Stimulated activated naive CD4-positive, alpha-beta T cell treated with Interleukin-2 at 50 U/mL for 16 hours (primary cell): ENCODE measurements at places on chromosomes 4 and X.

- DNase-seq, result no peak
These were observed 25.0 kb downstream of the CTPS2 start for GRCh38 chrX:16687514-16687913.

GRCh38 chr4:108331905-108332632, 163.3 kb upstream of the LEF1 start:
- DNase-seq, result no peak

DNA sequence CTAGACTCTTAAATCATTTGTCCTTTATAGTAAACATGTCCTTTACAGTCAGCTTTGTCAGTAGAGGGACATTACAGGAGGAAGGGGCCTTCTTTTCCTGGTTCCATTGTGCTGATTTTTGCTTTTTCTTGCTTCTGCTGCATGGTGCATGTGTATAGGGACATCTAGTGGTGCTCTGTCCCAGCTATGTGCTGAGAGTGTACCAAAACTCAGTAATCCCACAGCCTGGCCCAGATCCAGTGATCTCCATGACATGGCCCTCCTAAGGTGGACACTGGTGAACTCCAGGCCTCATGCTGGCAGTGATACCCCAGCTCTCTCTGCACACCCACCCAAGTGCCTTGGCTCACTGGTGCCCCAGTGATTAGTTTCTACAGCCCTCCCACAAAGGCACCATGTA, 45.2 kb downstream of the MAGEB17 start:
- no peak for DNase-seq

GRCh38 chr4:77126809-77127208, 30.2 kb upstream of the CCNG2 start:
- DNase-seq, result no peak

- DNase-seq, result no peak
These were observed 263.5 kb upstream of the DKK2 start for GRCh38 chr4:107299646-107300045.

GRCh38 chr4:2286904-2287593, 25.1 kb upstream of the MXD4 start:
- no peak for DNase-seq

GRCh38 chr4:14410516-14410915, 591.8 kb upstream of the CPEB2 start:
- no peak for DNase-seq

DNA sequence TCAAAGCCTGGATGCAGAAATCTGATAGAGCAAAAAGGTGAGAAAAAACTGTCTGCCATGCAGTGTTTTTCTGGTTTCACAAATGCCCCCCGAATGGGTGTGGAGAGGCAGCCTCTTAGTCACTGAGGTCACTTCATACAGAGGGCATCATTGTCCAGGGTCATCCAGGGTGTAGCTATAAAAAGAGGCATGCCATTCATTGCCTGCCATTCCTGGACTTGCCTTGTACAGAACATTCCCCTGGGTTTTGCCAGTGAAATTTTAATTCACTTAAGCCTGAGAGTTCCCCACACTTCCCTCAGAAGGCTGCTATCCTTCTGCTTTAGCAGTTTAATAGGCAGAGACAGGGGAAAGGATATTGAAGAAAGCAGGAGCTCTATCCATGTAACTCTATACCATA, 230.3 kb downstream of the UNC5C start:
- no peak for DNase-seq

- no peak for DNase-seq
These were observed 73.6 kb upstream of the DHX15 start for GRCh38 chr4:24657768-24658617.

GRCh38 chrX:132876523-132877338, 81.7 kb downstream of the HS6ST2 start:
- no peak for DNase-seq

GRCh38 chr4:128517739-128518510, 230.3 kb upstream of the PGRMC2 start:
- no peak for DNase-seq

DNA sequence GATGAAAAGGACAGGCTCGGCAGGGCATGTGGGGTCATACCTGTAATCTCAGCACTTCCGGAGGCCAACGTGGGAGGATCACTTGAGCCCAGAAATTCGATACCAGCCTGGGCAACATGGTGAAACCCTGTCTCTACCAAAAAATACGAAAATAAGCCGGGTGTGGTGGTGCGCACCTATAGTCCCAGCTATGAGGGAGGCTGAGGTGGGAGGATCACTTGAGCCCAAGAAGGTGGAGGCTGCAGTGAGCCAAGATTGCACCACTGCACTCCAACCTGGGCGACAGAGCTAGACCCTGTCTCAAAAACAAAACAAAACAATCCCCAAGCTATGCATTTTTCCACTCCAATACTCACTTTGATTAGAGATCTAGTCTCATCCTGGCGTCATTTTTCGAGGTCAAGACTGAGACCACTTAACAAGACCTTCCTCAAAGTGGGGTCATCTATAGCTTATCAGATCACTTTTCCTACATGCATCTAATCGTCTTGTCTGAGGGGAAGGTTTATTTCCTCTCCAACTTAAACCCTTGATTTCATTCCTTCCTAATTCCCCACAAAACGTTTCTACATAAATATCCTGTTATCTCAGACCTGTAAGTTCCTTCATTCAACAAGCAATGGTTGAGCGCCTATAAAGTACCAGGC, 1.3 kb downstream of the NKAP start:
- no peak for DNase-seq

- DNase-seq, result no peak
These were observed 67.6 kb upstream of the COX18 start for GRCh38 chr4:73137121-73137520.

DNA sequence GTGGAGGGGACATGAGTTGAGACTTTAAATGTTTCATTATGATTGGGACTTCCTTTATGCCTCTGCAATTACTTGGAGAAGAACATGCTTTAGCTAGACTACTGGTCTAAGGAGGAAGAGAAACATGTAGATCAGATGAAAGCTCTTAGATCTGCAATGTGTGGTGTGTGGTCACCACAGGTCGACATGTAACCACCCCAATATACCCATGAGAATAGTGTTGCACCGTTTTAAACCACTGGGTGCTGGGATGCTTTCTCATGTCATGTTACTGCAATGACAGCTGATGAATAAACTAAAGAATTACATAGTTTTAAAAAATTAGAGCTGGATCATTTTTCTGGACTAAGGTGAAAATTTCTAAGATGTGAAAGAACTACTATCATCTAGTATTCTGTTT, 1039.7 kb downstream of the RAPGEF2 start:
- no peak for DNase-seq

- no peak for DNase-seq
These were observed 49.4 kb upstream of the PRR32 start for GRCh38 chrX:126770179-126770578.

- DNase-seq, result no peak
These were observed 127.0 kb upstream of the CASK start for GRCh38 chrX:42050345-42050744.

GRCh38 chr4:83285055-83285407, 433 bp upstream of the COQ2 start:
- no peak for DNase-seq

- no peak for DNase-seq
These were observed 106.6 kb upstream of the ATP6AP2 start for GRCh38 chrX:40474205-40474626.

- DNase-seq, result no peak
These were observed 21.0 kb upstream of the IL13RA2 start for GRCh38 chrX:115038406-115038805.

DNA sequence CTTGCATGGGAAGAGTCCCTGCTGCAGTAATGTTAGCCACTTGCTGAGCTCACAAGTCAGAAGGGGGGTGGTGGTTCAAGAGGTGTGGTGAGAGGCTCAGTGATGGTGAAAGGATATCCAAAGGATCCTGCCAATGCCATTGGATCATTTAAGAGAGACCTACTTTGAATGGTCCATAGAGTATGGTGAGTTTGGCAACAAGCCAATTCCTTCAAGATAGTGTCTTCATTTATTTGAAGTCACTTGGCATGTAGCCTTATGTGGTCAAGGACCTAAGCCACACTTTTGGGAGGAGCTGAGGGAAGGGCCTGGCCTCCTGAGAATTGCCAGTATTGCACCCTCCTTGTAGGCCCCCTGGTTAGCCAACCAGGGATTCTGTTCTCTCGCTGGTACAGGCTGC, 87.9 kb downstream of the TSPAN7 start:
- no peak for DNase-seq

GRCh38 chrX:45711231-45711630, 510.6 kb upstream of the DIPK2B start:
- no peak for DNase-seq

- no peak for DNase-seq
These were observed 382.4 kb downstream of the TRAM1L1 start for GRCh38 chr4:116702949-116703348.

GRCh38 chrX:74422576-74423288, 1.4 kb downstream of the SLC16A2 start:
- DNase-seq, result peak; percentile 2

GRCh38 chrX:49175435-49176274, 4.0 kb downstream of the PLP2 start:
- DNase-seq, result no peak

DNA sequence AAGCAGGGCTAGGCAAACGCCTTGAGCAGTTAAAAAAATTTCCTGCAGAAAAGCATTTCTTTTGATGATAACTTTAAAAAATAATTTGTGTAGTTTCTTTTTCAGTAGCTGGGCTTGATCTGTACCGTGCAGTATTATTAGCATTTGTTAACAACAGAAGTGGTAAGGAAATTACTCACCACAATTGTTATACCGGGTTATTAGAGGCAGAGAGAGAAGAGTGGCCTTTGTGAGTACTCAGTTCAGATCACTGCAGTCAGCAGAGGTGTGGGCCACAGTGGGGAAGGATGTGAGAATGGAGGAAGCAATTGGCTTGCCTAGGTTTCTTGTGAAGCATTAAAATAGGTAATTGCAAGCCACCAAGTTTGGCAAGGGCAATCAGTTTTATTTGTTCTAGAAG, 14.3 kb upstream of the IL21 start:
- DNase-seq, result peak; percentile 2

DNA sequence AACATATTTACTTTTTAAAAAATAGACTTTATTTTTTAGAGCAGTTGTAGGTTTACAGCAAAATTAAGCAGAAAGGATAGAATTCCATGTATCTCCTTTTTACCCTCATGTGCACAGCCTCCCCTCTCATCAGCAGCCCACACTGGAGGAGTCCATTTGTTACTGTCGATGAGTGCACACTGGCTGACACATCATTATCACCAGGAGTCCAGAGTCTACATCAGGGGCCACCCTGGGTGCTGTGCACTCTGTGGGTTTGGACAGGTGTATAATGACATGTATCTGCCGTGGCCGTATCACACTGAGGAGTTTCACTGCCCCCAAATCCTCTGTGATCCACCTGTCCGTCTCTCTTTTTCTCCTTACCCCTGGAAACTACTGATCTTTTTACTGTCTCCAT, 26.3 kb downstream of the TBC1D14 start:
- DNase-seq, result no peak

DNA sequence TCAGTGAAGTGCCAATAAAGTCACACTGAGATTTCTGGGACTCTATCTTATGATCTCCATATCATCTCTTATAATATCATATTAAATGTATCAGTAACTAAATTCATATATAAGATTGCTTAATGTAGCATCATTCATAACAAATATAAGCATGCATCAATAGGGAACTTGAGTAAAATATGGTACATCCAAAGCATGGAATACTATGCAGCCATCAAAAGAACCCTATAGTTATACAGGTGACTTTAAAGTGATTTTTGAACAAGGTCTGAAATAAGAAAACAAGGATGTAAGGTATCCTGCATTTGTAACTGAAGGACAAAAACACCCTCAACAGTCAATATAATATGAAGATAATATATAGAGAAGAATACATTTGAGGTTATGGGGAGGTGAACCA, 47.3 kb downstream of the HUWE1 start:
- no peak for DNase-seq

DNA sequence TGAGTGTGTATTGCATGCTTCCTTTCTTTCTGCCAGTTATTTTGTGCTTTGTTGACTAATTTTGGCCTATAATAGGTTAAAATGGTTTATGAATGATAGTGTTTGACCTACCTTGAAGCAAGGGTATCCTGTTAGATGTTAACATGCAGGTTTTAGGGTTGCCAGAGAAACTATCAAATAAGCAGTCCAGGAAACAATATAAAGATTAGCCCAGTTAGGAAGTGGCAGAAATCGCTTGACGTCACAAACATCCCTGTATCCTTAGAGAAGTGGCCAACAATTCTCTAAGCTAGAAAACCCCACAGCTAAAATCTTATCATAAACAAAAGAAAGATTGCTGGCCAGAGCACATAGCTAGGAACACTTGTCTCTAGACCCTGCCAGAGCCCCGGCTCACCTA, 3.8 kb downstream of the NAP1L5 start:
- no peak for DNase-seq
